ENCODE measurements at places on chromosomes 2 and 18.

GRCh38 chr2:54895730-54896129 lies 154.5 kb downstream of the RTN4 start:
- DNase-seq = no peak

GRCh38 chr18:76463872-76464271 lies 31.2 kb downstream of the ZNF516 start:
- no peak for DNase-seq

DNA sequence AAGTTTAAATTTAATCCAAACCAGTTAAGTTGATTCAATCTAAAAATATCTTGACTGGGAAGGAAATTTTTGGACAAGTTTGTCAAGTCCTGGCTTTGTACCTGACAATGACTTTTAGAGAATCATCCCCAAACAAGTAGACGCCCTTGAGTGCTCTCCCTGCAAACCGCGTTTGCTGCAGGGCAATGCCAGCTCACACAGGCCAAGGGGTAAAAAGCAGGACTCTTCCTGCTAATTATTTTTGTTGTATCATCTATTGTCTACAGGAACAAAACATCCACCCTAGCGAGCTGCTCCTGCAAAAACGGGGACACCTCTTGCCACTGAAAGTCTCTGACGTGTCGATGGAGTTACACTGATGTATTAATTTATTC lies 10.9 kb downstream of the ID2 start:
- DNase-seq = no peak

GRCh38 chr2:116674188-116674587 lies 1140.3 kb upstream of the DDX18 start:
- DNase-seq = no peak

- DNase-seq = no peak
Observed at GRCh38 chr2:41774011-41774605, 273.7 kb upstream of the PKDCC start.

- DNase-seq = no peak
Observed at GRCh38 chr2:160028431-160029269, 33.8 kb downstream of the PLA2R1 start.

- DNase-seq = no peak
Observed at GRCh38 chr2:40592218-40592617, 140.3 kb upstream of the SLC8A1 start.

Data from NCI-H1694 (cell line).